Activated CD4-positive, alpha-beta T cell treated with anti-CD3 and anti-CD28 coated beads for 48 hours (primary cell): ENCODE measurements at places on chromosomes 5 and 9.

- DNase-seq: peak; percentile 30
Observed at GRCh38 chr9:91001146-91001611, 199.6 kb downstream of the SYK start.

DNA sequence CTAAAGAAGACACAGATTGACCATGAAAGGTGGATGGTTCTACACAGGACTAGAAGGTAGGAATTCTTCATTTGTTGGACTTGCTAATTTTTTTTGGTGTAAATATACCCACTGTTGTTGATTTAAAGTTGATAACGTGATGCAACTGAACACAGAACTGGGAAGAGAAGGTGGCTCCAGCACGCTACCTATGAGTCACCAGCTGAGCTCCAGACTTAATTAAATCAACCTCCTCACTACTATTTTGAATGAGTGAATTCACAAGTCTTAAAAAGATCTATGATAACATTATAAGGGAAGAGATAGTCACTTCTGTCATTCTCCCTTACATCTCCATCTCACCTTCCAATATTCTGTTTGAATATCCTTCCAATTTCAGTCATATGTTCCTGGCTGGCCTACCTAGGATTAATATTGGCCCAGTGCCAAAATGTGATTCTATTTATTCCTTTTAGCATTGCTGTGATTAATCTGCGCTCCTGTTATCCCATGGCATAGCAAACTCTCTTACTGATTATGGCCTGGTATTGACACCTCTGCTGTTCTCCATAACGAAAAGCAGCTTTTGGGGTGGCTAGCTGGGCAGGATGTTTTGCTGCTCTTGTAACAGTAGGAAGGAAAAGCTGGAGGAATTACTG is 135.9 kb upstream of the CCDC152 start:
- DNase-seq: no peak

- no peak for DNase-seq
Observed at GRCh38 chr5:35313291-35313690, 83.0 kb upstream of the PRLR start.

DNA sequence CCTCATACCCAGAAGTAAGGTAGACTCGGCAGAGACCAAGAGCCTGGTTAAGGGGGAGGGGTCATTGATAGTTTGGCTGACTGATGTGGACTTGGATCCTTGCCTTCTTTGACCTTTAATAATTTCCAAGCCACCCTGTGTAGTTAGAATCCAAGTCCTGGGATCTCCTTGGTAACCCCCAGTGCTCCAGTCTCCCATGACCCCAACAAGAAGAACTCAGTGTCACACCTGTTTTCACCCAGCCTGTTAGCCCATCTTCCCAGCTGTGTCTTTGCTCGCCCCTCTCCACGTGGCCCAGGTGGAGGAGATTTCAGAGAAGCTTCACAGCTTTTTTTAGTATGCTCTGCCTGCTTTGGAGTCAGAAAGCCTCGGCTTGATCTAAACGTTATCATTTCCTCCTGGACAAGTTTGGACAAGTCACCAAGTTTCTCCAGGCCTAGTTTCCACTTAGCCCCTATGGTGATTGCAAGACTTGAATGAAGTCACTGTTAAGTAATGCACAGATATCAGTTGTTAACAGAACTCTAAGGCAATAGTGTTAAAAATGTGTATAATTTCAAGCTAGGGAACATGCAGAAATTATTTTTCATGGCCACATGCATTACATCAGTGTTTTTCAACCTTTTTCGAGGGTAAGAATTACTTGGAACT is 170.0 kb downstream of the TMEM38B start:
- no peak for DNase-seq

- no peak for DNase-seq
Observed at GRCh38 chr5:90871391-90871991, 312.9 kb downstream of the ADGRV1 start.

- no peak for DNase-seq
Observed at GRCh38 chr5:77102549-77102948, 15.5 kb upstream of the ZBED3 start.
